ENCODE measurements at places on chromosomes 3 and 15.

- no peak for DNase-seq
Observed at GRCh38 chr15:40452296-40453090, 11.7 kb downstream of the BAHD1 start.

DNA sequence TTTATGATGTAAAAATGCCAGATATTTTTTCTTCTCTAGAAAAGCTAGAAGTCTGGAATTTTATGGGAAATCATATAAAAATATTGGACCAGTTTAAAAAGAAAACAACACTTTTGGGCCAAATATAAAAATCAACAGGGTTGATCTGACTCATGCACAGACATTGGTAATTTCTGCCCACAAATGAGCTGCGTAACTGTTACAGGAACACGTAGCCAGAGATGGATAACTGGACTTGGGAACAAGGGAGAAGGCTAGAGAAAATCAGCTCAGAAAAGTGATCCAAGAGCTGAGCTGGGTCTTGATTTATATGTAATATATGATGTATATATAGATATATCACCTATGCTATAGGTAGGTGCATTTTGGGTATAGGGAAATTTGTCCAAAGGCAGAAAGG is 36.8 kb upstream of the NAALADL2 start:
- DNase-seq: no peak

DNA sequence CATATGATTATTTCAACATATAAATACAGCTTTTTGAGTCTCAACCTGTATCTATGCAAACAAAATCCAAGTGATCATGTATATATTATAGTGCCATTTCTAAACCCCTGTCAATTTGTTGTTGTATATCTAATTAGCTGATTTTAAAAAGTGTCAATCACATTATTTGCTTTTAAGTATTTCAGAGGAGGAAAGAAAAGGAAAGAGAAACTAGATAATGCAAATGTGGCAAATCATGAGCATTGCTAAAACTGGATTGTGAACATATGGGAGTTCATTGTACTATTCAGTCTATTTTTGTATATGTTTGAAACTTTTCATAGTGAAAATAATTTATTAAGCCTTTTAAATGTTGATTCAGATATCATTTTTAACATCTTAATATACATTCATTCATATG is 190.7 kb downstream of the ZIC4 start:
- DNase-seq: no peak

DNA sequence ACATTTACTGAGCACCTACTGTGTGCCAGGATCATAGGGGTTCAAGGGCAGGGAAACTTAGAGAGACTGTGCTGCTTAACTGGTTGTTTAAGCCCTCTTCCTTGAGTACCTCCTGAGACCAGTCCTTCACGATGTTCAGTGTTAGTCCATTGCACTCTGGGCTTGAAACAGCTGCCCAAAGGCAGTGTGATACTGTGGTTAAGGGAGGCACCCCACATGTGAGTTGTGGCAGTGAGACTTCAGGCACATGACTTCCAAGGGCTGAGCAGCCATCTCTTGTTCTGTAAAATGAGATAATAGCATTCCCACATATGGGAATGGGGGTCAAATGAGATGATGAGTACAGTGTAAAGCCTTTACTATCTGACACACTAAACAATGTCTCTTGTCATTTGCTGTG is 75.1 kb downstream of the LINGO1 start:
- no peak for DNase-seq

GRCh38 chr3:17823816-17824215 is 81.4 kb upstream of the TBC1D5 start:
- DNase-seq: no peak
